CD4-positive, alpha-beta T cell treated with Interferon alpha-2 for 1 hour (primary cell): ENCODE measurements at places on chromosomes 5 and 9.

GRCh38 chr9:126526218-126527108 is 87.3 kb upstream of the LMX1B start:
- DNase-seq: no peak

GRCh38 chr5:150540615-150541396 is 32.9 kb downstream of the NDST1 start:
- DNase-seq: no peak

- DNase-seq: no peak
These were observed 192.7 kb downstream of the DAB2IP start for GRCh38 chr9:121844098-121844497.

- no peak for DNase-seq
These were observed 11.1 kb downstream of the SPRY4 start for GRCh38 chr5:142313682-142314081.

- DNase-seq: no peak
These were observed 373.3 kb upstream of the FAM174A start for GRCh38 chr5:100161868-100162267.

DNA sequence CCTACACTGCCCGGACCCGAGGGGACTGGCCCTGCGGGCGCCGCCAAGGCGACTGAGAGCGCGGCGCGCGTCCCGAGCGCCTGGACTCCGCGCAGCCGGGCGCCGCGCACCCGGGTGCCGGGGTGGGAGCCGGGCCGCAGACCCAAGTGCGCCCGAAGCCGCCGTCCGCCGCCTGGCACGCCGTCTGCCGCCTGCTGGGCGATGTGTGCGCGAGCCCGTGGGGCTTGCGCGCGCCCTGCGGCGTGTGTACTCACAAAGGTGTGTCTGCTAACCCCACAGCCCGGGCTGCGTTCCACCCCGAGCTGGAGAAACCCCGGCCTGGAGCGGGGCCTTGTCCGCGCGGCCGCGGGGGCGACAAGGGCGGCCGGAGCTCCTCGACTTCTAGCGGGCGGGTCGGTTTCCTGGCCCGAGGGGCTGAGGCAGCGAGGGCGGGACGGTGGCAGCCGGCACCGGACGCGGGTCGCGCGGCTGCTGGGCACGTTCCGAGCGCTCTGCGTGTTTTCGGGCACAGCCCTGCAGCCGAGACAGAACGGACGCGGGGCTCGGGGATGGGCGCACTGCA is 1.1 kb upstream of the ZSWIM6 start:
- peak; percentile 79 for DNase-seq

- DNase-seq: no peak
These were observed 502.1 kb upstream of the PAPPA start for GRCh38 chr9:115651461-115651860.

GRCh38 chr5:41161271-41161670 is 52.1 kb downstream of the C6 start:
- no peak for DNase-seq

DNA sequence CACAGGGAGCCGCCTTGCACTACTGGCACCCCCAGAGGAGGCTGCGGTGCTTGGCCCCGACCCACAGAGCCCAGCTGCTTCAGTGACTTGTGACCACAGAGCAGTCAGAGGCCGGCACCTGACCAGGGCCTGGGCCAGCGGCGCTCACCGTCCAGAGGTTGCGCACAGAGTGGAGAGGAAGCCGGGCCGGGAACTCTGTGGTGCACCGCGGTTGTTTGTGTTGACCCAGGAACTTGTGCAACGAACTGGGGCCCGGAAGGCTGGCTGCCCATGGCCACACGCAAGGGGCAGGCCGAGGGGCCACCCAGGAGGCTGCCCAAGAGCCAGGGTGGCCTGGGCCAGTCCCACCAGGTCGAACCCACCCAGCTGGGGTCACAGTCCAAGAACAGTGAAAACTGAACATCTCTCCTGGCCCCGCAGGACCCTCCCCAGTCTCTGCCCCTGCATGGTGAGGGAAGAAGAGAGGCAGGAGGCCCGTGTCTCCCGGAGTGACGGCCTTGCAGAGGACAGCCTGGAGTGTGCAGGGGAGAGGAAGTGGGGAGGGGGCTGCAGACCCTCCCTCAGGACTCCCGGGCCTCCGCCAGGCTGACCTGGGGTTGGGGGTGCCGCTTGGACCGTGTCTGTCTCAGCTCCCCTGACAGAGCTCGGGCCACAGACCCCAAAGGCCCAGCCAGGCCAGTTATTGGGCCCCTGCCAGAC is 42.8 kb upstream of the EGFL7 start:
- DNase-seq: peak; percentile 63

- DNase-seq: no peak
These were observed 66.7 kb upstream of the CKMT2 start for GRCh38 chr5:81166430-81166829.

GRCh38 chr5:154757814-154758406 is 2.7 kb downstream of the LARP1 start:
- peak; percentile 15 for DNase-seq

GRCh38 chr9:13993632-13994185 is 320.2 kb downstream of the NFIB start:
- DNase-seq: no peak

- DNase-seq: no peak
These were observed 7.9 kb downstream of the CMYA5 start for GRCh38 chr5:79697222-79698170.

GRCh38 chr5:55629815-55630214 is 82.3 kb downstream of the SLC38A9 start:
- no peak for DNase-seq

DNA sequence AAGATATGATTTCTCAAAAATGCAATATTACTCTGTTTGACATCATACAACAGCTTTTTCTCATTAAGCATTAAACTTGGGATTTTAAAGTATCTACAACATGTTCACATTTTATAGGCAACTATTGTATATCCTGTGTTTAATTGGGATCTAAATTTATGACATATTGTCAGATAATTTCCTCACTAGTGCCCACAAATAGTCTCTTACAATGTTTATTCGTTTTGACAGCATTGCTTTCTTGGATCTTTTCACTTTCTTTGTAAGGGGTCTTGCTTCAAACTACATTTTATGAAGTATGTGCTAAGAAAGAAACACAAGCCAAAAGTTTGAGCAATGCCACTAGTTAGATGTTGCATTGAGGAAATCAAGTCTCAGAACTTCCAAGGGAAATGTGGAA is 285.1 kb downstream of the TMEM167A start:
- DNase-seq: no peak

GRCh38 chr5:141866096-141866495 is 12.1 kb downstream of the PCDH1 start:
- DNase-seq: no peak

GRCh38 chr9:101418518-101419430 is 16.8 kb downstream of the ALDOB start:
- DNase-seq: no peak

GRCh38 chr9:19378164-19378563 is 1.9 kb downstream of the RPS6 start:
- DNase-seq: no peak

DNA sequence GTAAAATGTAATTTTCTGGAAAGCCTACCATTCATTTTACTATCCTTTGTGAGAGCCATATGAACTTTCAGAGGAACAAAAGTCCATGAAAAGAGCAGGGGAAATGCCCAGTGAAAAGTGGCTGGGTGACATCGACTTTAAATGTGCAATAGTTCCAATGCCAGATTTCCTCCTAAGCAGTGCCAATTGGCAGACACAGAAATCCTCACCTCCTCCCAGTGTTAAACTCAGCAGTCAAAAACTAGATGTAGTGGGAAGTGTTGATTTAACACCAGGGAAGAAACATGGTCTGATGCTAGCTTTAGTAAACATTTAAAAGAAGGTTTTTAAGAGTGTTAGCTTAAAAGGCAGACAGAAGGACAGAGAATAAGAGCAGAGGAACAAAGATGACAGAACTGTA is 2055.2 kb downstream of the MAT2B start:
- DNase-seq: no peak

DNA sequence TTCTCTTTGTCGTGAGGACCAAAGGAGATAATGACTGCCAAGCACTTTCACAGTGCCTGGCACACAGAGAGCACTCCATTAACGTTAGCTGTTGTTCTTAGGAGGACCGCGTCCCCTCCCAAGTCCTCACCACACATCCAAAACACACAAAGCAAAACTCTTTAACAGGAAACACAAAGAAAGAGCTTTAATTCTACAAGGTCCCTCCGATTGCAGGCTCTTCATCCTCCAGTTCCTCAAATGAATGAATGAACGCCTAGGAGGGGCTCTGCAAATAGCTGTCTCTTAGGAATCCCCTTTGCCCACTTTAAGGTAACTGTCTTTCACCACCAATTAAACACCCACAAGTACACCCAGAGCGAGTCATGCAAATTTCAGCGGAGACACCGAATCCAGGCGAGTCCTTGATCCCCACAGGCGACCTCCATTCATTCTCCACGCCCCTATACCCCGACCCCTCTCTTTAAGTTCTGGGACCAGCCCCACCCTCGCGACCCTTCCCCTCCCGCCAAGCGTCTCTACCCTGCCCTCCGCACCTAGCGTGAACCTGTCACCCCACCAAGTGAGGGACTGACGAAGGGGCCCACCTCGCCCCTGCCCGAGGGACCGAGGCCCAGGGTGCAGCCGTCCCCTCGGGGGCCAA is 644 bp downstream of the TSC1 start:
- no peak for DNase-seq

DNA sequence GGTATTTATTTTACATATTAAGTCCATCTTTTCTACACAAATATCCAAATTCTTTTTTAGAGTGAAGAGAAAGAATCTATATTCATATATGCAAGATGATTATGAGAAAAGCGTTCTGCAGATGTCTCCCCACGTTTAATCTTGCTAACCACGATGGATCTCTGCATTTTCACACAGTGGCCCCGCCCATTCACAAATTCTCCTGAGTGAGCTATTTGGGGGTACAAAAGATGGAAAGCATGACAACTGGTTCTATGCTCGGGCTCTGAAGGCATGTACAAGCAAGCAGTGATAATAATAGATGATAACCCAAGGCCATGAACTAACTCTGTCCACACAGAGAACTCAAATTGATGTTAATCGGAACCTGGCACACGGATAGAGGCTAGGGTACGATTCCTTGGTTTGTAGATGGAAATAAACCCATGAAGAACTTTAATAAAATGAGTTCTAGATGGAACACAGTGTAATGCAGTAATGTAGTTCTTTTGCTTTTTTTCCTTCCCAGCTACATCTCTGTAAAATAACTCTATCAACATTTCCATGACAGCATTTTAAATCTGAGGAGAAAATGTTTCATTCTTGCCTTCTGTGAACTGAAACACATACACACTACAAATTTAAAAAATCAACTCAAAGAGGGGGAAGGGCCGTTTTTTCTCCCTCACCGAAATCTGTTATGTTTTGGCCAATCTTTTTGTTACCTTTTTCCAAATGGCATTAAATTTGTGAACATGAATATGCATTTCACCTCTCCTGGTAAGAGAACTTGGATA is 851.7 kb upstream of the DMAC1 start:
- DNase-seq: no peak

GRCh38 chr5:157215514-157216167 is 35.0 kb downstream of the ITK start:
- no peak for DNase-seq

GRCh38 chr5:9516591-9516990 is 29.3 kb downstream of the SEMA5A start:
- no peak for DNase-seq

DNA sequence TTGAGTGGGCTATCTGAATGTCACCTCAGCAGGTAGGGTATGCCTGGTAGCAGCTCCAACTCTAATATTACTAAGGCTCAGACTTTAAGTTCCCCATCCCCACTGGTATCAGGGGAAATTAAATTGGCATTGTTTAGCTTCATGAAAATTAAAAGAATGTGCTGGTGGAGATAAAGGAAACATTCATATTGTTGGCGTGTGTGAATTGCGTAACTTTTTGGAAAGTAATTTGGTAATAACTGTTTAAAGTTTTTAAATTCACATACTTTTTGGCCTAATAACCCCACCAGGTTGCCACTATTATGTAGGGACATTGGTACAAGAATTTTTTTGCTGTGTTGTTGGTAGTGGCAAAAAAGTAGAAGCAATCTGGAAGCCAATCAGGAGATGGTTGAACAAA is 29.4 kb downstream of the TNPO1 start:
- DNase-seq: no peak

- DNase-seq: no peak
These were observed 94.8 kb downstream of the ATP10B start for GRCh38 chr5:160757194-160757593.

DNA sequence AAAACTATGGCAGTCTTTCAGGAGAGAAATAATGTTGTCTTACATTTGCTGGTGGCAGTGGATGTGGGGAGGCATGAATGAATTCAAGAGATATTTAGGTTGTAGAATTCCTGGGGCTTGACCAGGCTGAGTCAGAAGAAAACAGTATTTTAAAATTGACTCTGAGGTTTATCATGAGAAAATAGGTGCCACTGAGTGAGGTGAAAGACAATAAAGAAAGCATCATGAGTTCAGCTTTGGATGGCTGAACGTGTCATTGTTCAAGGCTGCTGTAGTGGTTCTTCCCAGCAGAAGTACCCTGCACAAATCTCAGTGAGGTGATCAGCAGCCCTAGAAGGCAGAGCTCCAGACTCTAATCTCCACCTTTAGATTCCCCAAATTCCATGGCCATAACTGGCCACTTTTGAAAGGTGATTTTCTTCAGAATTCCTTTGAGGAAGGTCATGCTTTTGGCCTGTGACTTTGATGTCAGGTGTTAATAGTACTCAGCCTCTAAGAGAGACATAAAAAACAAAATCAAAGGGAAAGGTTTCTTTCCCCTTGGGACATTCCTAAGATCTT is 395.4 kb downstream of the NTRK2 start:
- no peak for DNase-seq

- no peak for DNase-seq
These were observed 36.4 kb upstream of the ADAMTSL1 start for GRCh38 chr9:18437315-18438201.

GRCh38 chr5:95615164-95615467 is 4.8 kb upstream of the GPR150 start:
- DNase-seq: no peak

- DNase-seq: no peak
These were observed 33.8 kb upstream of the COL15A1 start for GRCh38 chr9:98909935-98910334.

DNA sequence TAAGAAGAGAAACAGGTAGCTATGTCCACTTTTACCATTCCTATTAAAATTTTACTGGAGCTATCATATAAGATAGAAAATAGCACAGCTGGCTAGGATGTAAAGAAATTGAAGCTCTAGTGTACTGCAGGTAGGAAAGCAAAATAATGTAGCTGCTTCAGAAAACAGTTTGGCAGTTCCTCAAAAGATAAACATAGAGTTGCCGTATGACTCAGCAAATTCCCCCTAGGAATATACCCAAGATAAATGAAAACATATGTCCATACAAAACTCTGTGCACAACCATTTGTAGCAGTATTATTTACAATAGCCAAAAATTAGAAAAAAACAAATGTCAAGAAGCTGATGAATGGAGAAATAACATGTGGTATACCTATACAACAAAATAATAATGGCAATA is 64.6 kb upstream of the SHISAL2B start:
- no peak for DNase-seq

GRCh38 chr9:124721109-124721906 is 49.8 kb downstream of the NR6A1 start:
- DNase-seq: no peak

GRCh38 chr5:78063495-78063894 is 231.0 kb downstream of the AP3B1 start:
- DNase-seq: no peak
